ENCODE measurements at places on chromosomes 5 and 9.

DNA sequence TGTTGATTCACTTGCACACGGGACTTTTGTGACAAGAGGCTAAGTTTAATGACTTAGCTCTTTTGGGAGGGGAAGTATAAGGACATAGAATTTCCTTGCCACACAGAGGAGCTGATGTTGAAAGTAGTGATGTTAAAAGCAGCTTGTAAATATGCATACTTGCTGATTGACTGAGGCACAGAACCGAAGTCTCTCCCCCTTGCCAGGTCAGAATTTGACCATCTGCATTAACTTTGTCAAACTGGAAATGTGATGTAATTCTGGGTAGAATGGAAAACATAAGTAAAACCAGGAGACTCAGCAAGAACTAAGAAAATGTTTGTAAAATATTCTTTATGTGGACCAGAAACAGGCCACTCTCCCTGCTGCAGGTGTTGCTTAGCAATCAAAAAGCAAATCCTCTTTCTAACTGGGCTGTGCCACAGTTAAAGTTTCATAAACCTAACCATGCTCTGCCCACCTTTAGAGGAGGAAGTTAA lies 284.2 kb downstream of the NR3C1 start:
- no peak for DNase-seq

DNA sequence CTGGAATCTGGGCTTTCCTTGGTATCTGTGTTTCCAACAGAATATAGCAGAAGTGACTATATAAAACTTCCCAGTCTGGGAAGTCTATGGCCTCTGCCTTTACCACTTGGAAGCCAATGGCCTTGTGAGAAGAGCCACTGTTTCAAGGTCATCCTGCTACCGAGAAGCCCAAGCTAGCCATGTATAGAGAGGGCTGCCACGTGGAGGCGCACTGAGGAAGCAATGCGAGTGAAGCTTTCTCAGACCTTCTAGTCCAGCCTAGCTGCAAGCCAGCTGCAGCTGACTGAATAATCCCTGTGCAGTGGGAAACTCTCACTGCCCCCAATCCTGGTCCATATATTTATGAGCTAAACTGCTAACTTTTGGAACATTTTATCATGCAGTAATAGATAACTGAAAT lies 661.8 kb upstream of the RIOK2 start:
- DNase-seq, result no peak

GRCh38 chr5:140554454-140554853 lies 2.8 kb downstream of the SRA1 start:
- no peak for DNase-seq

DNA sequence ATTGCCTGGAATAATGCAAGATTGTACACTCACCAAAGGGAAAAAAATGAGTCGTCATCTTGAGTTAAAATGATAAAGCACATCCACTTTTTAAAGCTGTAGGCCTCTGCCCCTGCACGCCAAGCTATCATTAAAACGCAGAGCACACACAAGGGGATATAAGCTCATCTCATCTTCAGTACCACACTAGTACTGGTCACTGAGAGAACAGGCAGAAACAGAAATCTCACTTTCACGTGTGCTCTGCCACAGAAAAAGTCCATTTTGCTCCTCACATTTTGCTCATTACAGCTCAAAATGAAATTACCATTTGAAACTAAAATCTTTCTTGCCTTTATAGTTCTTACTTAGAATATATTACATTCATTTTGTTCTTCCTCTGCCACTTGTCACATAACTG lies 99.2 kb upstream of the SLC30A5 start:
- no peak for DNase-seq

DNA sequence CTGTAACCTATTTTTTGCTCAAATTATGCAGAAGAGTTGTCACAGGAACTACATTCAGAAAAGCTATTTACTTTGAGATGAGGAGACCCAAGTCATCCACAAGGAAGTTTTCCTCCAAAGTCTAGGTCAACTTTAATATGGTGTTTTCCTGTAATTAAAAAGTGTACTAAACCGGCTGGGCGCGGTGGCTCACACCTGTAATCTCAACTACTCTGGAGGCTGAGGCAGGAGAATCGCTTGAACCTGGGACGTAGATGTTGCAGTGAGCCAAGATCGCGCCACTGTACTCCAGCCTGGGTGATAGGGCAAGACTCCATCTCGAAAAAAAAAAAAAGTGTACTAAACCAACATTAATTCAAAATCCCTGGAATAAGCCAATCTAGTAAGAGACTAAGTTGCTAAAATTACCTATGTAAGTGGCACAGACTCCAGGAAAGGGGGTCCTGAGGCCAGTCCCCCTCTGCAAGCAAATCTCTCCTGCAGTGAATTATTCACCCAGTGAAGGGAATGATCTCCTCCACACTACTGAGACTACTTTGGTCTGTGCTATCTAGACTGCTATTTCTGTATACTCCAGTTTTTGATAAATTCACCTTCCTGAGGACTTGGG lies 38.9 kb downstream of the FNBP1 start:
- no peak for DNase-seq

DNA sequence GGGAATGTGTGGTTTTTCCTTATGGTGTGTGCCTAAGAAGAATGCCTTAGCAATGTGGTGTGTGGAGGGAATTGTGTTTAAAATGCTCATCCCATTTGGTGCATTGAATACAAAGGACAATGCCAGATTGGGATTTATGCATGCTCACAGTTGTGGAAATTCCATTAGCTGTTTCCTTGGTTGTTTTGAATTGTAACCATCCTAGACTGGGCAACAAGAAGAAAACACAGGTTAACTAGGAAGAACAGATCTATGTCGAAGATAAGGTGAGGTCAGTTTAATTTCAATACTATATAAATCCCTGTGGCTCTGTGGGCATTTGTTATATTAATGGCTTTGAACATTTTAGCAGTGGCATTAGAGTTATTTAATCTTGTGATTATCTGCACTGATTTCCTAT lies 266.8 kb downstream of the MAT2B start:
- no peak for DNase-seq

- DNase-seq, result no peak
Observed at GRCh38 chr9:93120846-93121315, 13.2 kb downstream of the NINJ1 start.

DNA sequence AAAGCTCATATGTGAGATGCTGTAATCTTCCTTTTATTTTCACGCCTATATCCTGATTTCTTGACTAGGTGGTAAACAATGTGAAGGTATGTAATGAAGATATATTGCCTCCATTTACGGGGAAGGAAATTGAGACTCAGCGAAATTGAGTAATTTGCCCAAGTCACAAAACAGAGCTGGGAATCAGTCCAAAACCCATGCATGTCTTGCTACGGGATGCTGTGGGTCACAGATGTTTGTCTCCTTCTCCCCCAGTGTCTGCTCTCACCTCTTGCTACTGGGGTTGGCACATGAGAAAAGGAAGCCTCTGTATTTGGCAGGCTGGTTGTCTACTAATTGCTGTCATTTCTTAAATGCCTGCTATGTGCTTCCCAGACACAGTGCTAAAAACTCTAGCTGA lies 53.7 kb upstream of the TEX48 start:
- DNase-seq, result no peak

- DNase-seq, result no peak
Observed at GRCh38 chr5:58407042-58407719, 52.7 kb downstream of the PLK2 start.

DNA sequence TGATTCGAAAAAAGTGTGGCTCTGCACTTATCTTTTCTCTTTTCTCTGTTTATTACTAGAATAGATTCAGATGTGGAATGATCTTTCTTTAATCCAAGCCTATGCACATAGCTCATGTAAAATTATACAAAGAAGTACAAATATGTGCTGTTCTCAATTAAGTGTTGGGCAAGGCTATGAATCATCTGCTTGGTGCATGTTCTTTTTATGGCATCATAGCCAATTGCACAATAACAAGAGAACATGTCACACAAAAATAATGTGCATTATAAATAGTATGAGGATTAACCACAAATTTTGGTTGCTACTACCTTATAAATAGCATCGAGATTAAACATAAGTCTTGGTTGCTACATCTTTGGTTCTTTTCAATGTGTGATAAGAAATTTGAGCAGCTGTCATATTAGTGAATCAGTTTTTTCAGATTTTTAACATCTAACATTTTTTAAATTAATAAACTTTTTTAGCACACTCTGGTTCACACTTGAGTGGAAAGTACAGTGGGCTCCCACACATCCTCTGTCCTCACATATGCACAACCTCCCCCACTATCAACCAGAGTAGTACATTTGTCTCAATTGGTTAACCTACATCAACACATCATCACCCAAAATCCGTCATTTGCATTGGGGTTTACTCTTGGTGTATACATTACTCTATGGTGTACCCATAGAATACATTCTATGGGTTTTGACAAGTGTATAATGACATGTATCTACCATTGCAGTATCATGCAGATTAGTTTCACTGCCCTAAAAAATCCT lies 6.8 kb upstream of the RECK start:
- DNase-seq, result no peak

GRCh38 chr5:76794871-76795270 lies 24.0 kb upstream of the F2RL1 start:
- no peak for DNase-seq

- no peak for DNase-seq
Observed at GRCh38 chr9:93574900-93575795, 1.2 kb upstream of the PHF2 start.

DNA sequence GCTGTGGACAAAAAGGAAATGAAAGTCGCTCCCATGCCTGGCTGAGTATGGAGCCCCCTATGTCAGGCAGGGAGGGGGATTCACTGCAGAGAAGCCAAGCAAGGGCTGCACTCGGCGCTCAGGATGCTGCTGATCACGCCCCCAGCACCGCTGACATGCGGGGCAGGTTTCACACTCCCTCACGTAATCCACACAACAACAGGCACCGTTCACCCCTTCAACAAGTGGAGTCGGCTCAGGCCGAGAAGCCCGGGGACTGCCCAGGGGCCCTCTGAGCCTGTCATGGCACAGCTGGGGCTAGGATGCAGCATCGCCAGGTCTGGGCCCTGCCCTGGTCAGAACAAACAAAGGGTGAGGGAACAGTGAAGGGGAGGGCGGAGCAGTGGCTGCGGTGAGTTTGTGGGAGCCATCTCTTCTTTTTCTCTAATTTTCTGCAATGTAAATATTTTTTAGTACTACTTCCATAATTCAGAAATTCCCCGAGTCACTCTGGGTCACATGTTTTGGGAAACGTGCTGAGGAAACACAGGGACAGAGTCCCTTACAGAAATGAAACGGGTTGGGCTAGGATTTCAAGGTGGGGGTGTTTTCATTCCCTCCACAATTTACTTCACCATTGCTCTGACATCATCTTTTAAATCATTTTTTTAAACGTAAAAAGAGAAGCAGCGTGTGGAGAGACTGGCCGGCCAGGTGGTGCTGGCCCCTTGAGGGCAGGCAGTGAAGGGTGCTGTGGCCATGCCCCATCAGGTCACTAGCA lies 49.8 kb downstream of the PRRT1B start:
- no peak for DNase-seq

- DNase-seq, result no peak
Observed at GRCh38 chr9:91211414-91211813, 150.3 kb downstream of the AUH start.

DNA sequence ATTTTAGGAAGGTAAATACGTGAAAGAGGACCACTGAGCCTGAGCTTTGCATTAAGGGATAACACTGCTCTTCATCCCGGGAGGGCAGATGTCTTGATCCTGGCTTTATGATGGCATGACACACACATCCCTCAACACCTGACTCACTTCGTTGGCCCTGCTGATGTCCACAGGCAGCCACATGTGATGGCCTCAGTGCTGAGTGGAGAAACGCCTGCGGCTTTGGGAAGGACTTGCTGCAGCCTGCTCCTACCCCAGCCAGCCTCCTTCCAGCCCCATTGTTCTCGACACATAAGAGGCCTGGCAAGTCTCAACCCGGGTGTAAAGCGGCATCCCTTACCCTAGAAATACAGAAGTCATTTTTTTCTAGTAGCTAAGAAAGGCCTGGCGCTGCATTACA lies 169.0 kb downstream of the SYK start:
- DNase-seq, result no peak

- DNase-seq, result no peak
Observed at GRCh38 chr5:173969167-173970049, 19.6 kb upstream of the C5orf47 start.

- DNase-seq, result no peak
Observed at GRCh38 chr9:101465326-101465915, 29.8 kb upstream of the ALDOB start.

DNA sequence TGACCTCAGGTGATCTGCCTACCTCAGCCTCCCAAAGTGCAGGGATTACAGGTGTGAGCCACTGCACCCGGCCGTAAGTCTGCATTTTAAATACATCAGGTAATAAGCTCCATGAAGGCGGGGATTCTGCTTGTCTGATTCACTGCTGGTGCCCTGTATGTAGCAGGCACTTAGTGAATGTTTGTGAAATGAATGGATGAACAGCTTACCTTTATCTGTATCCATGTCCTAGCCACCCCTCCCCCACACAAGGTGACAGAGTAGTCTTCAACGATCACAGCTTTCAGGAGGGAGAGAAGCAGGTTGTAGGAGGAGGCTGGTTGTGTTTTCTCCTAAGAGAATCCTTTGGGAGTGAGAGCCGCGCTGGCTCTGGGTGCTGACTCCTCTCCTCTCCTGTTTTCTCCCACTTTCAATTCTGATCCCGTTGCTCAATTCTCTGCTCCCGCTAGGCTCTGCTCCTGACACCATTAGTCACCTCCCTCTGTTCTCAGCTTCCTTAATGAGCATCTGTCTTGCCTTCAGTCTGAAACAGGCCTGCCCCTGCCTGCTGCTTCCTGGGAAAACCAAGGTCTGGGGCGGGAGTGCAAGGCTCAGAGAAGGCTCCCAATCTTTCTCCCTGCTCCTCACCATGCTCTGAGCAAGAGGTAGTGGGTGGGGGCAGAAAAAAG lies 88.8 kb upstream of the CTNNA1 start:
- no peak for DNase-seq

- DNase-seq, result no peak
Observed at GRCh38 chr5:57761513-57761912, 278.9 kb upstream of the ACTBL2 start.

GRCh38 chr5:26942481-26942880 lies 95.9 kb downstream of the CDH9 start:
- DNase-seq, result no peak

DNA sequence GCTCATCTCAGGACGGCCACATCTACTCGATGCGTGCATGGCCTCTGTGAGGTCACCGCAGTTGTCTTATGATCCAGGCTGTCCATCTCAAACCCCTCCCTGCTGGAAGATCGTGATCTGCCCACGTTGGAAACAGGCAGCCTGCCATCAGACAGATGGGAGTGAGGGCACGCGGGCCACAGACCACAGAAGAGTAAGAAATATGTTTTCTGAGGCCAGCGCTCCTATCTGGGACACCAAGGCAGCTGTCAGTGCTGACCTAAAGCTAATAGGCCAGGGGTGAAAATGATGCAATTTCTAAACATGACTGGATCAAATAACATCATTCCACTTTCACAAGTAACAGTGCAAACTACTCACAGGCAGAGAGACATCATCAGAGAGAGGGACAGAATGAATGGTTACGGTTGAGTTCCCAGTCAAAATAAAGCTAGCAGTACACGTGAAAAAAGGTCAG lies 57.1 kb upstream of the CER1 start:
- no peak for DNase-seq

- no peak for DNase-seq
Observed at GRCh38 chr5:125847561-125847960, 575.6 kb upstream of the GRAMD2B start.

GRCh38 chr9:89522261-89522958 lies 24.5 kb upstream of the SEMA4D start:
- DNase-seq, result peak; percentile 51

GRCh38 chr5:159536646-159537045 lies 206.4 kb upstream of the IL12B start:
- DNase-seq, result no peak

Data from activated T-helper 9 cell treated with anti-CD3 and anti-CD28 coated beads, Interleukin-2, amount 50 U/mL, for 16 hours (primary cell).